Activated CD4-positive, alpha-beta T cell treated with anti-CD3 and anti-CD28 coated beads for 1 hour (primary cell): ENCODE measurements at places on chromosomes 5 and 9.

DNA sequence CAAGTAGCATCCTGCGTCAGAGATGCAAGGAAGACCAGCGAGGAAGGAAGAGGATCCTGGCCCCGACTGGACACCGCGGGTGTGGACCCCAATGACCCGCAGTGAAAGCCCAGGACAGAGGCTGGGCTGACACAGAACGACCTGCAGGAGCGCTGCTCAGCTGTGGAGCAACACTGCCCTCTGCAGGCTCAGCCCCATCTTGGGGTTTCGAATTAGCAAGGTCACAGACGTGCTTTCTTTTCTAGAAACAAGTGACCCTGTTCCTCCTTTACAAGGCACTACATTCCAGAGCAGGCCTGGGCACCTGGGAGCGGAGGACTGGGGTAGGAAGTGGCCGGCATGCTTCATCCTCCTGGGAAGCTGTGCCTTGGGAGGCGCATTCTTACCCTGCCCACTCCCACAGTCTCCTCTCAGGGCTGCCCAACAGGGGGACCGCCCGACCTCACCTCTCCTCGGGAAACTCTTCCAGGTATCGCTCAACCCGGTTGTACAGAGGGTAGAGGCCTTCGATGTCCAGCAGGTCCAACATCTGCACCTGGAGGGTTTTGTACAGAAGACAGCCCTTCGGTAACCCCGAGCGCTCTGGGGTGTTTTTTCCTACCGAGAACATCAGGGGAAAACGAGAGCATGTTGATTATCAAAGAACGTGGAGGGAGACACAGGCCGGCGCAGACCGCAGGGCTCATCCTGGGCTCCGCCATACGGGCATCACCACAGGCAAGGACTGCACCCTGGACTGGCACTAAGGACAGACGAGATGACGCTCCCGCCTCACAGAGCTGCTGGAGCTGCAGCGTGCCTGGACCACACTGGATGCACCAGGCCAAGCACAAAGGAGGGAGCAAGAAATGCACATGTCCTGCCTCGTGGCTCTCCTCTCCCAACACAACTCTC, 35.0 kb downstream of the IPPK start:
- peak; percentile 31 for DNase-seq

- DNase-seq, result no peak
These were observed 104.0 kb downstream of the GDNF start for GRCh38 chr5:37735649-37736347.

- no peak for DNase-seq
These were observed 158.7 kb upstream of the KLF4 start for GRCh38 chr9:107648153-107648715.

DNA sequence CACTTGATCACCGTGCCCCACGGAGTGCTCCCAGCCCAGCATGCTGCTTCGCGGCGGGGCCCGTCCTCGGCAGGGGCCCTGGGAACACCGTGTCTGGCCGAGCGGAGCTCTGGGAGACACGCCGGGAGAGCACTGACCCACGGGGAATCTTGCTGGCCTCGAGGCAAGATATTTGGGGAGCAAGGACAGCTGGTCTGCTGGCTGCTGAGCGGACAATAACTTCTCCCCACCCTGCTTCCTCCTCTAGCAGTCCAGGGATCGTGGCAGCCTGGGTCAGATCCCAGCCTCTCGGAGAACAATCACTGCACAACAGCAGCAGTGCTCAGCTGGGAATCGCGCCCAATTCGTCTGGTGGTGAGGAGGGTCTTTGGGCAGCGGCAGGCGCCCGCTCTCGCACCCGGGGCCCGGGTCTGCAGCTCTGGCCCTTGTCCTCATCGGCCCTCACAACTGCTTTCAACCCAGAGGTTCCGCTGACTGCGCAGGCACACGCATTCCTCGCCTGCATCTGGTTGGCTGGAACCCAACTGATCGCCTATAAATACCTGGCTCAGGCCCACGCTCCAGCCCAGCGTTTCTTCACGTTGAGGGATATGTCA, 43.4 kb downstream of the DBH start:
- DNase-seq, result no peak

GRCh38 chr5:75648712-75649111, 37.5 kb downstream of the ANKDD1B start:
- DNase-seq, result no peak

GRCh38 chr5:149381261-149381985, 2.3 kb upstream of the IL17B start:
- DNase-seq, result no peak

- no peak for DNase-seq
These were observed 313.8 kb downstream of the FAM170A start for GRCh38 chr5:119943148-119943547.

- no peak for DNase-seq
These were observed 292.7 kb downstream of the CWC27 start for GRCh38 chr5:65061250-65061973.

GRCh38 chr5:62043289-62044280, 262.4 kb upstream of the KIF2A start:
- no peak for DNase-seq

- DNase-seq, result no peak
These were observed 88.9 kb downstream of the NUDT12 start for GRCh38 chr5:103473725-103474124.

GRCh38 chr9:135007601-135008000, 79.9 kb upstream of the OLFM1 start:
- DNase-seq, result no peak

- no peak for DNase-seq
These were observed 515 bp upstream of the AGPAT2 start for GRCh38 chr9:136687721-136688223.

- DNase-seq, result no peak
These were observed 117.8 kb downstream of the FGF18 start for GRCh38 chr5:171537070-171537849.

DNA sequence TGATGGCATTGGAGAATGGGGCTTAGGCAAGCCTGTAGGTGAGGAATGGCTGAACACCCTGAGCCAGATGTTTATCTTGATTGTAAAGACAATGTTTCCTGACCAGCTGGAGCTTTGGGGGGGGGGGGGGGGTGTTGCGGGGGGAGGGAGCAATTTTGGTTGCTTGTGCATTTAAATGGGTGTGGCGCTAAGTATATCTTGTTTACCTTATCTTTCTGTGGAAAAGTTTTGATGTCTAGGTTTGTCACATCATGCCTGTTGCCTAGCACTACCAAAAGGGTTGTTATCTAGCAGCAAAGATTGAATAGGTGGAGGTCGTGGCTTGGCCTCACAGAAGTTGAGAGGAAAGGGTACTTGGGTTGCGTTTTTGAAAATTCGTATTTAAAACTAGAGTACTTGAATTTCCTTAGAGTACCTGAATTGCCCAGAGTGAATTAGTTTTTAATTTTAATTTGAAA, 1.3 kb downstream of the SMAD5 start:
- no peak for DNase-seq

DNA sequence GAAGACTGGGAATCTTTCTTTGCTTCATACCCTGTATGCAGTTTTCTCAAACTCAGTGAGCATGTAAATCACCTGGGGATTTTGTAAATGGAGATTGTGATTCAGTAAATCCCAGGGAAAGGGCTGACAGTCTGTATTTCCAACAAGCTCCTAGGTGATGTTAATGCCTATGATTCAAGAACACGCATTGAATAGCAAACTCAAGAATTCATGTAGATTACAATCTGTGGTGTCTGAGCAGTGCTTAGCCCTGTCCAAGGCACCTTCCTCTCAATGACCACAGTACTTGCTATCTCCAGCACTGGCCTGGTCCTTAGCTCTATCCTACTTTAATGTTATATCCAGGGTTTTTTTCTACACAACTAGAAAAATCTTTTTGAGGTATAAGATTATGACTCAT, 721.4 kb upstream of the MEF2C start:
- no peak for DNase-seq

DNA sequence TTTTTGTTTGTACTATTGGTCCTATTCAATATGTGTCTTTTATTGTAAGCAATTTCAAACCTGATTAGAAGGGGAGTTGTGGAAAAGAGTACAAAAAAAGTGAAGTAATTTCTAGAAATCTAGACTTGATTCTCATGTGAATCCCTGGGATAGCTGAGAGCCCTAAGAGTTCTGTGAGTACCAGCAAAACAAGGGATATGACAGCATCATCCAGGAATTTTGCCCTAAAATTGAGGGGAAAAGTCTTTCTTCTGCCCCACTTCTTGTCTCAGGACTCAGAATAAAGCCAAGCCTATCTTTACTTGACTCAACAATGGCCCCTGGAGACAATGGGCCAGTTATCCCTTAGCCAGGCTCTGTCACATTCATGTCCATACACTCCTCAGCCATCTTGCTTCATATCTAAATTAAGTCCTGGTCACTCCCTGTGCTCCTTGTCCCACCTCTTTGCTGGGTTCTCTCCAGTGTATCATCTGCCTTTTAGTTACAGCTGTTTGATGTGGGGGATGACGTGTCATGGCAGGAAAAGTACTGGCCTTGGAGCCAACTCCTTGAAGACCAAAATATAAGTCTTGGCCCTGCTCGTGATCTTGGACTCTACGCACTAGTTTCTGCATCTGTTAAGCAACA, 81.2 kb downstream of the ADAMTS12 start:
- no peak for DNase-seq
